Activated naive CD4-positive, alpha-beta T cell treated with Interleukin-2 at 50 U/mL for 16 hours (primary cell): ENCODE measurements at places on chromosomes 4 and X.

DNA sequence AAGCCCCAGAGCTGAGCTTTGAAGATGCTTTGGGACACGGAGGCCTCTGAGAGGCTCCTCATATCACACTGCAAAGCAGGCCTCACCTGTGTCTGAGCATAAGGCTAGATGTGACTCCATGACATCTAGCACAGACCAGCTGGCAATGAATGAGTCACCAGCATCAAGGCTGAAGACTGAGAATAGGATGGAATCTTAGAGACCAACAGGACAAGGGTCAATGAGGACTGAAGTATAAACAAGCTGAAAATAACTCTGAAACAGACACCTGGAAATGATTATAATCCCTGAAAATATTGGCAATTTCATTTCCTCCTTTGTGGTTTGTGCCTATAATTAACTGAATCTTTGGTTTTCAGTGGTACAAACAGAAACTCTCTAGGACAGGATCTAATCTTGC lies 87.1 kb upstream of the PRPS1 start:
- no peak for DNase-seq

DNA sequence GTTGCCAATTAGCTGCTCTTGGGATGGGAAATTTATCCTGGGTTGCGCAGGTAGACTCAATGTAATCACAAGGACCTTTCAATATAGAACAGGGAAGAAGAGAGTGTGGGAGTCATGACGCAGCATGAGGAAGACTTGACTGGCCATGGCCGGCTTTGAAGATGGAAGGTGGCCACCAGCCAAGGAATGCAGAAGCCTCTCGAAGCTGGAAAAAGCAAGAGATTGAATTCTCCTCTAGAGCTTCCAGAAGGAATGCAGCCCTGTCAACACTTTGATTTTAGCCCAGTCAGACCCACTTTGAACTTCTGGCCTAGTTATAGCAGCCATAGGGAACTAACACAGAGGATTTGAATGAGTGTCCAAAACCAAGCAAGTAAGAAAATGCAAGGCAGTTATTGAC lies 14.7 kb upstream of the SH3KBP1 start:
- DNase-seq, result no peak

- DNase-seq, result no peak
Observed at GRCh38 chr4:48152259-48152658, 18.2 kb upstream of the TXK start.

DNA sequence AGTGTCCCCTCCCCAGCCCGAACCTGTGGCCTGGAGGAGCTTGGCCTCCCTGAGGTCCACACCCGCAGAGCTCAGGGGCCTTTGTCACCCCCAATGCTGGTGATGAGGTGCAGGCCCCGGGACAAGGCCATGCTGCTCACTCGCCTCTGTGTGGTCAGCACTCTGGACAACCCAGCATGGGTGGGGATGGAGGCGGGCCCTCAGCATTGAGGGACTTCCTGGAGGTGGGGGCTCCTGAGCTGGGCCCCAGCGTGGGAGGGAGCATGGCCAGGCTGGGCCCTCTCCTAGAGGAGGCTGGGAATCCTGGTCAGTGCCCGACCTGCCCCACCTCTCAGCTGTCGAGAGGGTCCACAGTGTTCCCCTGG lies 30.6 kb downstream of the TACC3 start:
- DNase-seq, result no peak

GRCh38 chr4:6088950-6089349 lies 70.7 kb upstream of the C4orf50 start:
- DNase-seq, result no peak

- no peak for DNase-seq
Observed at GRCh38 chrX:15814771-15815365, 24.6 kb downstream of the ZRSR2 start.

GRCh38 chr4:88758264-88758663 lies 60.6 kb upstream of the NAP1L5 start:
- DNase-seq, result no peak

DNA sequence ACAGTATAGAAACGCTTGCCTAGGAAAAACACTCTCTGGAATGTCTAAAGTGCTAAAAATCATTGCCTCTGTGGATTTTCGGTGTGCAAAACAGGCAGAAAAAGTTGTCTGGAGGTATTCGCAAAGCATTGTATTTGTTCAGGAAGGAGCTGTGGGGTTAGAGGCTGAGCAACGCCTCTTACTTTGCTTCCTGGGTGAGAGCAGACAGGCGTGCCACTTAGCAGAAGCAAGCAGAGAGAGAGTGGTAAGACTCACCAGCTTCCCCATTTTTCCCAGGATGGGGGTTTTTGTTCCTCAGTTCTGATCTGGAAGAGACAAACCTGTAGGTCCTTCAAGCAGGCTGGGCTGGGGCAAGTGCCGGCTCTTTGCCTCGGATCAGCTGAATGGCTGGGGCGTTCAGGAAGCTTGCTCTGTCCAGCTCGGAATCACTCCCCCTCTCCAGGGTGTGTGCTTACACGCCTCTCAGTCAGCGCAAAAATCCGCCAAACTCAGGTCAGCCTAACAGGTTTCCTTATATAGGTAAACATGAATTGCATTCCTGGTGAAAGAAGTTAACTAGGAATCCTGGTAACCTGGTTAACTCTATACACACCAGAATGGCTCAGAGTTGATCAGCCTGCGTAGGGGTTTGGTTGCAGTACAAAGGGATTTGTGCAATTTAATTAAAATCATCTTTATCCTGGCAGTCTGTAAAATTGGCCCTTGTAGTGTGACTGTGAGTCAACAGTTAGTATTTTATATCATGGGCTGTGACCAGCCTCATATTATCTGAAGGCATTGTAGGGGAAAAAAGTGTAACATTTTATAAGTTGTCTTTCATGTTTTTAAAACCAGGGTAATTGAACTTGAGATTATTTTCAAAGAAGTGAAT lies 213.1 kb upstream of the MID1 start:
- DNase-seq, result no peak

DNA sequence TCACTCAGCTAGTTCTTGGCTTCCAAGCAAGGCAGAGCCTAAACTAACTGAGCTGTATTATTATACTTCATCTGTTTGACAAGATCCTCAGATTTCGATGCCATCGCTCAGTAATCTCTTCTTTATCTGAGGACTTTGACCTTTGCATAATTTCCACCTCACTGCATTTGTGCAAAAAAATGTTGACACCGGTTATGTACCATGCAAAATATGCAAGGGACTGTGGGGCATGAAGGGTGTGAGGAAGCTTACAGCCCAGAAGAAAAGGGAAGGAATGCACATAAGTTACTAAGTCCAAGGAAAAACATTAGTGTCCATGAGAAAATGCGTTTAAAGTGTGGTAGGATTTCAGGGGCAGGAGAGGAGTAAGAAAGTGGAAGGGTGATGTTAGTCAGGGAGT lies 295.4 kb downstream of the PACRGL start:
- DNase-seq, result no peak

DNA sequence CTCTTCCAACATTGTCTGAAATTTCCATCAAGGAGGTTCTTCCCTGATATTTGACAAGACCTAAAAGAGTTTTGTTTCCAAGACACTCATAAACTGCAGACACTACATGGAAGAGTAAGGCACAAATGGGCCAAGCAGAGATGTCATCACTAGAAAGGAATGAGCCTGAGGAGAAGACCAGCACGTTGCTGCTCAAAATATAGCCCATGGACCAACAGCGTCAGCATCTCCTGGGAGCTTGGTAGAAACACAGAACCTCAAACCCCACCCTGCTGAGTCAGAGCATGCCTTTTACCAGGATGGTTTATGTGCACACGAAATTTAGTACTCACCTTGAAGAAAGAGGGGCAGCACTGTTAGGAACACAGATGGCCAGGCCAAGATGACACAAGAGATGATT lies 128.7 kb upstream of the MID1 start:
- DNase-seq, result no peak

DNA sequence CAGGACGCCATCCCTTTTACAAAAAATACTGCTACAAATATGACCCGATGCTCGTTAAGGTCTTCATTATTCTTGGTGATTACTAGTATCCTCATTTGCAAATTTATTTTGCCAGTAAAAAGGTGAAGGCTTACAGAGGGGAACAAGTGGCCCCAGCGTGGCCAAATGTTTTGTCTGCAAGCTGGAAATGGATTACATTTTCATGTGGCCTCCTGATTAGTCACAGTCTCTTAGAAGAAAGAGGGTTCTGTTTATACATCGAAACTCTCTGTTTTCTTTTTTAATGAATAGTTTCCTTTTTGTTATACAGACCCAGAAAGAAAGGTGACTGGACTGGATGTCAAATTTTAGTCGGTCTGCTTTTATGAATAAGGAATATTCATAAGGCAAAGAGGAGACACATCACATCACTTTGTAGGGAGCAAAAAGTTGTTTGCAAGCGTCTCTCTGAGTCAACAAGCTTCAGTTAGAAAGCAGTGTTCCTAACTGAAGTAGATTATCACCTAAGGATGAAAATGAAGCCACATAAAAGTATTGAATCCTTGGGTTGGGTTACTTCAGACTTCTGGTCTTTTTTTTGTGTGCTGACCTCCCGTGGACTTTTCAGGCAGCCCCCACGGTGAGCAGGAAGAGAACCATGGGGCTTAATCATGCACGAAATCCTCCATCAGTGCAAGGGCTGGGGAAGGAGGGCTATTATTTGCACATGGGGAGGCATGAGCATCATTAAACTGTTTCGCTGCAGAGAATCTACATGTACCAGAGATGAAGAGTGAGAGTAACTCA lies 125.6 kb downstream of the ARSF start:
- no peak for DNase-seq

DNA sequence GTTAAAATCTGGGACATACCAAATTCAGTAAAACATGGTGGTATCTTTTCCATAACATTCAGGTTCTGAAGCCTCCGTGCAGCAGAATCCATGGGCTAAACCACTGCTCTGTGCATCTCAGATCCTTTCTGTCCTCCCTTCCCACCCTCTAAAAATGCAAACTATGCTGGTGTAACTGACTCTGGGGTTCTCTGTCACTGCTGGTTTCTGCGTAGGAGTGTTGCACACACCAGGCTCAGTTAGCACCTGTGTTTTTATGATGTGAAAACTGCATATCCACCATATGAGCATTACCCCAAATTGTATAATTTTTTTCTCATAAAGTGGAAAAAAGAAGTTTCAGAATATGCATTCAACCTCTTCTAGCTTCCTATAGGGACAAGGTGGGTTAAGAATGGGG lies 22.4 kb upstream of the IL21 start:
- DNase-seq, result no peak

DNA sequence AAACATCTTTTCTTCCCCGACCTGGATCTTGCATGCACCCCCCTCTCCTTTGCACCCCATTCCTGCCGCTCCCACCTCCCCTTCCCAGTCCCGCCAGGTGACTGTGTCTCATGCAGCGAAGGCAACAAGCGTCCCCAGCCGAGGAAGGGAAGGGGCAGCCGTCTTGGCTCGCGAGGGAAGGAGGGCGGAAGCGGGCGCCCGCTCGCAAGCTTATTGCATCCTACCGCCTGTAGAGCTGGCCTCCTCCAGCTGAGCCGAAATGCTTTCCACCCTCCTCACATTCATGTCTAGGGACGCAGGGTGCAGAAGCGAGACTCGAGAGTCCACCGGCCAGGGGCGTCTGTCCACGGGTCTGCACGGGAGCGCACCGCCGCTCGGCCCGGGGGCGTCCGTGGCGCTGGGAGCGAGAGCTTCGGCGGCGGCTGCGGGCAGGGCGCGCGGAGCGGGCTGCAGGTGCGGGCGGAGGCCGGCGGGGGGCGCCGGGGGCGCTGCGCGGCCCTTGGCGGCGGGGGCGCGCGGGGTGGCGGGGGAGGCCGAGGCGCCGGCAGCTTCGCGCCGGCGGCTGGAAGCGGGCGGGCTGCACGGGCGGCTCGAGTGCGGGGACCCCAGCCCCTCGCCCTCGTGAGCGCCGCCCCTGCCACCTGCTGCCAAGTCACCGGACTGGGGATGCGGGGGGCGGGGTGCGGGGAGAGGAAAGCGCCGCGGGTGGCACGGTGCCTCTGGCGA lies at the start of gene KCNIP4:
TSS of gene KCNIP4 (minus strand) at position 426 of the 726 bp plus-strand sequence.
- DNase-seq, result no peak

DNA sequence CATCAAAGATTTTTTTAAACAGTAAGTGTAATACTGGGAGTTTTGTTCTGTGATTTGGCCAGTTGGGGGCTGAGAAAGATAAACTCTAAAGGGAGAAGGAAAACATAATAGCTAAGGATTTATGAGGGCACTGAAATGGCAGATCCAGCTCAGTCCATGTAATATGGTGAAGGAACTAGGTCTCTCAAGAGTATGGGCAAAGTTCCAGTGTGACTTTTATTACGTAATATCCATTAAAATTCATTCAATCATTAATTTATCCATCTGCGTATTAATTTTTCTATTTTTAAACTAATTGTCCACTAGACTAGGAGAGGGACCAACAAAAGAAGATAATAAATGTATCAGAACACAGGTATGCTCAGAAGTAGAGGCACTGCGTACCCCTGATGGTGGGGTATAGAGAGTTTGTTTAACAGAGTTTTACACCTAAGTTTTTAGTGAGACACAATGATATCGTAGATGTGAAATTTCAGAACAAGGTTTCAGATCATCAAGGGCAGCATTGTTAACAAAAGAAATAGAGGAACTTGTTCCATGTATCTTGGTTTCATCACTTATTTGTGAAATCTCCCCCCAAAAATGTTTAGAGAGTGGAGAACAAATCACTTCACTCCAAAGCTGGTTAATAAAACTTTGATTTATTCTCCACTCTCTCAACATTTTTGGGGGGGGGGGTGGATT lies 351.1 kb downstream of the GRXCR1 start:
- no peak for DNase-seq

- DNase-seq, result no peak
Observed at GRCh38 chr4:89164400-89164799, 53.1 kb downstream of the TIGD2 start.

- no peak for DNase-seq
Observed at GRCh38 chr4:114205261-114205660, 225.8 kb upstream of the ARSJ start.

DNA sequence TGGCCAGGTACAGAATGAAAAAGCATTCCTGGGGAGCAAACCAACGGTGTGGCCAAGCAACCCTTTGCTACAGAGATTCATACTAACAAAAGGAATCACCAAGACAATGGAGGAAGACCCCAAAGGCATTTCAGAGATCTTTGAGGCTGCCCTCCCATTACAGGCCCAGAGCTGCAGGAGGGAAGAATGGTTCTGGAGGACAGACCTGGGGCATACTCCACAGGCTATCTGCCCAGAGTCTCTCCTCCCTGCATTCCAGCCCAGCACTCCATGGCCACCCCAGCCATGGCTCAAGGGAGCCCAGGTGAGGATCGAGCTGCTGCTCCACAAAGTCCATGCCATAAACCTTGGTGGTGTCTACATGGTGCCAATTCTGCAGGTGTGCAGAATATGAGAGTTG lies 81.9 kb downstream of the ATP11C start:
- no peak for DNase-seq

DNA sequence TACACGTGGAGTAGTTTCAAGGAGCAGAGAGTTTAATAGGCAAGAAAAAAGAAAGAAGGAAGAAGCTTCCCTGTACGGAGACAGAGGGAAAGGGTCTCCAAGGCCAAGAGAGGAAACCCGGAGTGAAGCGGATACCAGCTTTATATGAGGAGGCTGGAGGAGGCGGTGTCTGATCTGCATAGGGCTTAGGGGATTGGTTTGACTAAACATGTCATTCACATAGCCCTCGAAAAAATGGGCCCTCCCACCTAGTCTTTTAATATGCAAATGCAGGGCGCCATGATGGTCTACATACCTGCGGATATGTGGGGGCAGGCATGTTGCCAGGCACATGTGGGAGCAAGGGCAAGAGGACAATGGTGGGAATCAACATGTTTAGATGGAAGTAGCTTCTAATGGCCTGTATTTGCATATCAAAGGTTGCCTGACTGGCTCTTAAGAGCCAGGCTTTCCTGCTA lies 103.1 kb upstream of the UGT8 start:
- no peak for DNase-seq
